ENCODE measurements at places on chromosomes 11 and 22. TPM values are rescaled to one million over a fixed set of nuclear protein-coding genes. Genes with fewer than 3 reads are reported as not detected.

DNA sequence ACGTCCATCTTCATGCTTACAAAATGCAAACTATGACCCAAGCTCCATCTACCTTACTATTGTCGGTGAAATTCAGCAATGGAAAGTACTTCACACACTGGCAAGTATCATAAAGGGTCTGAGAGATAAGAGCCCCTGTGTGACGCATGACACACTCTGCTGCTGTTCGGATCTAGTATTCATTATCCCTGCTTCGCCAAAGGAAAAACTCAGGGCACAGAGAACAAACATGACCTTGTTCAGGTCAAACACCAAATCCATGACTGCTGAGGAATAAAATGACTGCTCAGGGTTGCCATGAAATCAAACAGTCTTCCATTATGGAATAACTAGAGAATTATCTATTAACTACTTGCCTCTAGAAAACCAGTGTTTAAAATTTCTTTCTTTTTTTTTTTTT is 73.0 kb downstream of the MICAL3 start:
- DNase-seq: no peak

GRCh38 chr11:97617031-97617430 is 1227.2 kb downstream of the JRKL start:
- no peak for DNase-seq

DNA sequence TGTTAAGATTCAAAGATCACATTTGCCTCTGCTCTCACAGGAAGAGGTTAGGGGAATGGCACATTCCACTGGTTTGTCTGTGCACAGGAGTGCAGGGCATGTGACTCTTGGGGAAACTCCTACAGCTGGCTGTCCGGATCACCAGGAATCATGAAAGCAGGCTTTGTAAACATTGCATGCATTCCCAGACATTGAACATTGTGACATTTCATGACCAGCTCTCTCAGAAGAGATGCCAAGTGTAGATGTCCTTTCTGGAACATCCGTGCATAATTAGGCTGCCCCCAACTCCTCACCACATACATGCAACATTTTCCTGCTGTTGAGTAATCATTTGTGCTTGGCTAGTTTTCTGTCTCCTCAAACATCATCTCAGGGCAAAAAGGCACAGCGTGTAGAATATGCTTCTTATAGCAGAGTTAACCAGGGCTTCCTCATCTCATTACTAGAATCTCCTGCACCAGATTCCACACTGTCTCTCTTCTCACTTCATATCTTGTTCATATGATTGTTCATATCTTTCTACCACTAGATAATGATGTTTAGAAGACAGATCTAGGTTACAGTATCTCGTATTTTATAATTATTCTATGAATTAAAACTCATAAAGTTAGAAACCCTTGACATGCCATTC is 694.7 kb downstream of the NTM start:
- no peak for DNase-seq

FBXO7 gene
- 122 TPM for total RNA-seq

DNA sequence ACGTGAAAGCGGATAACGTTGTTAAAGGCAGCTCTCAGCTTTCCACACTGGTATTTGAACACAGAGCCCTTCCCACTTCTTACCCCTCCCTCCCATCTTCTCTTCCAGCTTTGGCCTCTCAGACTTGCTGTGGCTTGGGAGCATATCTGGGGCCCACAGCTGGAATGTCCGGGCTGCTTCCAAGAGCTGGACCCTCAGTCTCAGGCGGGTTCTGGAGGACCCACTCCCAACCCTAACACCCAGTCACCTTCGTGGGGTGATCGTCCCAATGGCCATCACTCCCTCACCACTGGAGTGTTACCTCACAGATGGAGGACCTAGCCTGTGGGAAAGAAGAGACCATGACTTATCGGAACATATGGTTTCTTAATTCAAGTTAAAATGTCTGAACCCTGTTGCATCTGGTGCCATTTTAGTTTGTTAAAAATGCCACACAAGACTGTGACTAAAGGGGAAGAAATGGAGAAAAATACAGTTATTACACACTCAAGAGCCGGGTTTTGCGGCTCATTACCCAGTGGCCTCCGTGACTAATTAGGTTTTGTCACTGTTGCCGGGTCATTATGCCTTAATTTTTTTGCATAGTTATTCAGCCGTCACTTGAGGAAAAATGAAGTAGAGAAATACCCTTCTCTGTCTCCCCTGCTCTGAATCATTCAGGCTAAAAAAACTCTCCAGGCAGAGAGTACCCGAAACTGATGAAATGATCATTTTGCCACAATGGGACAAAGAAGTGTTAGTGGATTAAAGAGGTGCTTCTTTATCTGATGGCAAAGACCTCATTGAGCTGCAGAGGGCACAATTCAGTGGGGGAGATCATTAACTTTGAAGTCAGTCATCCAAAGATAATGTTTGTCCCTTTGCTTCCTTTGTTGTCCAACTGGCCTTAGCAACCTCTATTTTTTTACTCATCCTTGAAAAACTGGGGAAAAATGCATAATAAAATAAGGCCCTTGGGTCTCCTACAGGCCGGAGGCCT is 87.2 kb upstream of the HTATIP2 start:
- no peak for DNase-seq

- no peak for DNase-seq
Observed at GRCh38 chr11:1853376-1854131, 670 bp downstream of the LSP1 start.

SLC17A6 gene
- 3.4 TPM for total RNA-seq
